ENCODE measurements at places on chromosomes 5 and 9. TPM values are rescaled to one million over a fixed set of nuclear protein-coding genes. Genes with fewer than 3 reads are reported as not detected.

Gene TUSC1
- 14.3 TPM for total RNA-seq

Gene C9
- not detected for total RNA-seq

Gene C5orf24
- total RNA-seq: 15.3 TPM

Gene EIF4EBP3
- 8.3 TPM for total RNA-seq

Gene SOHLH1
- total RNA-seq: not detected

Gene SAPCD2
- total RNA-seq: 4.8 TPM

Gene GPRIN1
- total RNA-seq: under 0.01 TPM

Gene ENTPD8
- 0.27 TPM for total RNA-seq

Gene VAV2
- total RNA-seq: 2.2 TPM

Gene FLT4
- 0.27 TPM for total RNA-seq

Gene BARHL1
- total RNA-seq: not detected

Gene PCDHB10
- under 0.01 TPM for total RNA-seq

DNA sequence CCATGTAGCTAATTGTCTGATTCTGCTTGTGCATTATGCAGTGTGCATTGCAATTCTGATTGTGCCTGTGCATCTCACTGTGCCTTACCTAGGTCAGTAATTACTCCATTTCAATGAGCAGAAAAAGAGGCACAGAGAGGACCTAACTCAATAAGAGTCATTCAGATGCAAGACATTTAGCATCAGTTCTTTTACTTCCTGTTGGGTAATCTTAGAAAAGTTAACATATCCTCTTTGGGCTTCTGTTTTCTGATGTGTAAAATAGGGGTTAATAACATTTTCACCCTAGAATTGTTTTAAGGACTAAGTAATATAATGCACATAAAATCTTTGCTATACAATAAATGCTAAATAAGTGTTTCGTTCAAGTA lies 7.0 kb upstream of the DCTN4 start:
- no peak for DNase-seq

GRCh38 chr5:158322620-158323019 lies 463.7 kb upstream of the CLINT1 start:
- no peak for DNase-seq

DNA sequence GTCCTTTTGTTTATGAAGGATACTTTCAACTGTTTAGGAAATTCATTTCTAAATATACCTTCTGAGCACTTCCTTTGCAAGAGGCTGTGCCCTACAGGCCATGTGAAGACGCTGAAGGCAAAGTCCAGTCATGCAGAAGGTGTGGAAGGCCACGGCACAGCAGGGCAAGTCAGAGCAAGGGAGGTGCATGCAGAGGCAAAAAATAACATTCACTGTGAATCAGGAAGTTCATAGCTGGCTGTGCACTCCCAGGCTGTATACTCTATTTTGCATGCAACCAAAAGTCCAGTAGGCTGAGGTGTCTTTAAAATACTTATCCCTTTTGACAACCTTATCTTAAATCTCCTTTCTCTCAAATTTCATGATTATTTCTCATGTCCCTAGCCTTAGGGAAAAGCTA lies 50.3 kb downstream of the GNAQ start:
- DNase-seq: no peak

- DNase-seq: no peak
Measured at GRCh38 chr5:112141582-112141981, 277.5 kb downstream of the EPB41L4A start.

DNA sequence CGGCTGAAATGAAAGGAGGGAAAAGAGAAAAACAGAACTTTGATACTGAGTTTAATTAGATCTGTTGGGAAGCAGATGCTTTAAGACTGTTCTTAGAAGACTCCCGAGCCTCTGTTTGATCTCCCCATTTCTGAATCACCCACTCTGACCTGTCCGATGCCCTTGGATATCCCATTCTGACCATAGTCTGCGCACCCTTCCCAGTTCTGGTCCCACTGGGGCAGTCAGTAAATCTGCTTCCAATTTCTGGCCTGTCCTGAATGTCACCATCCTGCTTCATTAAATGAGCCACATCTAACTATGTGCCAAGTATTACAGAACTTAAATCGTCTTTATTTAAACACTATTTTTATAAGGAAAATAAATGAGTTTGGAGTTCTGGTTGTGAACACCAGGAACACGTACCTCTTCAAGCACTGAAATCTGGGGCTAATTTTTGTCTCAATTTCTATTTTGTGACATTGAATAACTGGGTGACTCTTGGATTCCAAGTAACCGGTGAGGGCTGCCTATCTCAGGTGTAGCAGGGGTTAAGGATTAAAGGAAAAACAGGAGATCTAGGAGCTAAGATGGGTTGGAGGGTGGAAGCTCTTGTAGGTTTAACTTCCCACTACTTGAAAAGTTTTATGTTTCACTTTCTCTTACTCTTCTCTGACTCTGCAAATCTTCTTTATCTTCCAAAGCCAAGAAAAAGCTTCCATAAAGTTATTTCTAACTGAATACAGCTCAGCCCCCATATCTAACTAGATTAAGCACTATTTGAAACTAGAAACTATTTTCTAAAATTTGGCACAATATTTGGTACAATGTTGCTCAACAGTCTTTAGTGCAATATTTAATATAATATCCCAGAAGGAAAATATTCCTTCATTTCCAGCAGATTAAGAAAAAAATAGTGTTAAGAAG lies 40.1 kb downstream of the ALDH1A1 start:
- no peak for DNase-seq

DNA sequence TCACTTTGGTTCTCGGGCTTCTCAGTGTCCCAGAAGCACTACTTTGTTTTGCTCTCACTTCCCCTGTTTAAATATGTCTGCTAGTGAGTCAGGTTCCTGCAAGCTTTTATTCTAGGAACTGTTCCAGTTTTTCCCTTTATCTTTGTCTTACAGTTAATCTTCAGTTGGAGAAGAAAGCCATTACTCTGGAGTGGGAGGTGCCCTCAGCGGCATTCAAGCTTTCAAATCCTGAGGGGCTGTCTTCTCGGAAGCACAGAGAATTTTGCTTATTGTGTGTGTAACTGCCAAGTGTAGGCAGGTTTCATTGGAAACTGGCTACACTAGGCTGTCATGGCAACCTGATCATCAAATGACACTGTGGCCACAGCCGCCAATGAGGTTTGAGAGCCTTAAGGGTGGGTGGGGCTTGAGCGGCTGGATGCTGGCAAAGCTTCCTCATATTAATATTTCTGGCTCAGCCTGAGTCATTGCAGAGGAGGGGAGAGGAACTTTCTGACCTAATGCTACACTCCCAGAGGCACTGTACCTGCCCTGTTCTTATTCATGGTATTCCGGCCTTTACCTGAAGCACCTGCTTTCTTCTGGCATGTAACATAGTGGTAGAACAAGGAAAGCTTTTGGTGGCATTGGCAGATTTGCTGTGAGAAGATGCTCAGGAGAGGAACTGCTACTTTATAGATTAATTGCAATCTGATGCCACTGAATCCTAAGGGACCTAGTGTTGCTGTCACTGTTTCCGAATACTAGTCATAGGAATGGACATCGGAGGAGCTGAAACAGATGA lies 26.3 kb downstream of the SLC25A25 start:
- peak; percentile 98 for DNase-seq

DNA sequence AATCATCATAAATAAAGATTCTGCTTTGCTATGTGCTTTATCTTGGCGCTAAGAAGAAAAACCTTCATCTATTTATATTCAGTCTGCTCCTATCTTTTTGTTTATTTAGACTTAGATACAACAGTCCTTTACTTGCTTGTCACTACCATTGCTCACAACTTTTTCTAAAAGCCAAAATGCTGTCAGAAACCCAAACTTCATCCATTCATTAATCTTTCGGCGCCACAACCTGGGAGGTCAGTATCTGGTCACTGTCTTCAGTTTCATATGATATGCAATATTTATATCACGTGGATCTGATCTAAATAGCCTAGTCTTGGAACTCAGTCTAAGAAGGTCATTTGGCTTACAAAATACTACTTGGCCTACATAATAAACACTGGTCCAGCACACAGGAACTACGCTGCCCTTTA lies 159.3 kb upstream of the TARS1 start:
- DNase-seq: no peak

DNA sequence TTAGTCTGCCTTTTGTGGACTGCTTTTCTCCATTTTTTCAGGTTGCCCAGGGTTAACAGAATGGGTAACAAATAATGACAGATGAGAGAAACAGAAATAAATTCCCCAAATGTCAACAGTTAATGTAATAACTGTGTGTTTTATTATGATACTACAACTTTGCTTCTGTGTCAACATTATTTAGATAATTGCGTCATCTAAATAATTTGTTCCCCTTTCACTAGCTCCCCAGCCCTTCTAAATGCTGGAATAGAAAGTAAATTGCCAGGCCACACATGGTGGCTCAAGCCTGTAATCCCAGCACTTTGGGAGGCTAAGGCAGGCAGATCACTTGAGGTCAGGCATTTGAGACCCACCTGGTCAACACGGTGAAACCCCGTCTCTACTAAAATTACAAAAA lies 53.5 kb downstream of the RNF38 start:
- no peak for DNase-seq

- no peak for DNase-seq
Measured at GRCh38 chr5:176454724-176455394, 6.7 kb downstream of the FAF2 start.

DNA sequence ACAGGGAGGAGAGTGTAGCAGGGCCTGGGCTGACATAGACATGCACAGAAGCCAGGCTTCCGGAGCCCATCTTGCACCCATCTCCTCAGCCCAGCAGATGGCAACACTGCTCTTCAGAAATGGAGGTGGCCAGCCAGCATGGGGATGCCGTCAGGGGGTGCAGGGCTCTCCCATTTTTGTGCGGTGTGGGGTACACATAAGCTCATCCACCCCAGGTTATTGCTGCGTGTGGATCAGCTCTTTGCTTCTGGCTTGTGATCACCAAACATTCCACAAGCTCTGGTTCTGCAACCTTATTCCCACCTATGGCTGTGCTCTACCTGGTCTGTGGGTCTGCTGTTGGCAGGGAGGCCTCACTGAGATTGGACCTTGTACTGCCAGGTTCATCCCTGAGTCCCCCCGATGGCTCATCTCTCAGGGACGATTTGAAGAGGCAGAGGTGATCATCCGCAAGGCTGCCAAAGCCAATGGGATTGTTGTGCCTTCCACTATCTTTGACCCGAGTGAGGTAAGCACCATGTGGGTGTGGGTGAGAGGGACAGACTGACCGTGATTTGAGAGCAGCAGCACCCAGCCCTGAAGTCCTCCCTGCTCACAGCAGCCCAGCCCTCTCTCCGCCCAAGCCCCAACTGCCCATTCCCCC lies 17.3 kb downstream of the SLC22A5 start:
- peak; percentile 79 for DNase-seq

GRCh38 chr5:66828046-66828547 lies 231.9 kb downstream of the MAST4 start:
- no peak for DNase-seq

- no peak for DNase-seq
Measured at GRCh38 chr5:135047347-135047695, 13.3 kb upstream of the PITX1 start.

DNA sequence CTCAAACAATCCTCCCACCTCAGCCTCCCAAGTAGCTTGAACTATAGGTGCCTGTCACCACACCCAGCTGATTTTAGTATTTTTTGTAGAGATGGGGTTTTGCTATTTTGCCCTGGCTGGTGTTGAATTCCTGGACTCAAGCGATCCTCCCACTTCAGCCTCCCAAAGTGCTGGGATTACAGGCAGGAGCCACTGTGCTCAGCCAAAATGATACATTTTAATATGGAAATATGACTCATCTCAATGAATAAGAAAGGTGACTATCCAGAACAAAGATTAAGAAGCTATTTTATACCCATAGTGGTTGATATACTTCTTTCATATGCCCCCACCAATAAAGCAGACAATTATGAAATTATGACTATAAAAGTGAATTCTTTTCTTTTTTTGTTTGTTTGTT lies 166.2 kb downstream of the NFIB start:
- no peak for DNase-seq

DNA sequence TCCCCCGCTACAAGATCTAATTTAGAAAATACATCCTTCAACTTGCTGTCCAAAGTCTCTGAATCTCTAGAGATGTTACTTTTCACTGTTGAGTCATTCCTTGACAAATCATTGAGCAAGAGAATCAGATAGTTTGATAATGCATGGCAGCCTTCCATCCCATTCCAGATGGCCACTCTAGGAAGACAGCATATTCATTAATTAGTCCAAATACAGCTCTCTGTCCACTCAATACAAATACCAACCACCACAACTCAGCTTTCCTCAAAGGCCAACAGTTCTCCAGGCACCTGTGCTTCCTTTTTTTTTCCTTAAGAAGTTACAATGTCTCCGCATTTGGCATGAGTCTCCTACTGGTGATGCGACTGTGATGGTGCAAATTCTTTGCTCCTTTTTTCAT lies 72.3 kb downstream of the DROSHA start:
- no peak for DNase-seq

DNA sequence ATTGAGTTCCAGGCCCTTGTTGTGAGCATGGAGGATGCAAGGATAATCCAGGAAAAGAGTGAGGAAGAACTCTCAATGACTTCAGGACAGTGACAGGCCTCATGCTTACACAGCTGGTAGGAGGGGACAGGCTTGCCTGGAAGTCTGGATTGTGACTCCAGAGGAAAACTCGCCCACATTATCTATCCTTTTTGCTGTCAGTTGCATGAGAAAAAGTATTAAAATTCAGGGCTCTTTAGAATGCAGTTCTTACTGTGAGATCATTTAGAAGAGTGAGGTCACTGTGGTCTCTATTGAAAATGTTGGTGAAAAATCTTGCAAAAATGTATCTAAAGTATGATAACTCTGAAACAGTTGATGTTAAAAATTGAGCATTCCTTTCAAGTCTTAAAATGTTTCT lies 30.5 kb downstream of the NTRK2 start:
- no peak for DNase-seq

DNA sequence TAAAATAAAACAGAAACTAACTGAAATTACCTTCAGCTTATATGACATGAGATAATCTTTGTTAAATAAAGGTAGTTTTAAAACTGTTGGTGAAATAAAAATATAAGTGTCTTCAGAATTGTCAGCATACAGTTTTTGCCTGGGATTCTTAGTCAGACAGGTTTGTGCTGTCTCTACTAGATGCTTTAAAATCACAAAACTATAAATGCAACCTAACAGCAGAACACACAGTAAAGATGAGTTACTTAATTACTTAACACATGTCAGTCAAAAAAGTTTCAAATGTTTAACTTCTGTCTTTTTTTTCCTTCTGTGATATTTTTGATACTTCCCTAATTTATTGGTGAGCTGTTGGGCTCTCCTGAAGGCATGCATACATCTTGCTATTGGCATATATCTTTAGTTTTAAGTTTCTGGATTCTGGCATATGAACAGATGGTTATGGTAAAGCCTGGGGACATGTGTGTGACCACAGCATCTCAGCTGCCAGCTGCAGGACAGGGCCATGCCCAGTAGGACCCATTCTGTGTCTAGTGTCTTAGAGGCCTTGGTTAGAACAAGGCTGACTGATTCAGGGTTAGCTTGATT lies 231.1 kb upstream of the NUDT12 start:
- no peak for DNase-seq

- no peak for DNase-seq
Measured at GRCh38 chr5:178560911-178561310, 29.3 kb downstream of the COL23A1 start.

DNA sequence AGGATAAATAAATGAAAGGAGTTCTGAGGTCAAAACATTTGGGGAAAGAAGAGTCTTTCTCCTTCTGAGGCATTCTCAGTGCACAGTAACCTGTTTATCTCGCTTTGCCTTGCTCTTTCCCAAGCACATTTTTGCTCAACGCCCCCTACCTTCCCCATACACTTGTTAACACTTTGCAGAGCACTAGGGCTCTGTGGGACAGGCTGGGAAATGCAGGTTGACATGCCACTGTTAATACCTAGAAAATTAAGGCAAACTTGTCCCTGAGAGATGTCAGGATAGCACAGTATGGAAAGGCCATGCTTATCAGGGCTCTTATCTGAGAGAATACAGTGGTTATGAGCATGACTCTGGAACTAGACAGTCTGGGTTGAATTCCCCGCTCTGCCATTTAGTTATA lies 152.0 kb downstream of the DOCK8 start:
- DNase-seq: no peak

Data from hematopoietic multipotent progenitor cell (in vitro differentiated cells).